ENCODE measurements at places on chromosomes 16 and 17.
A peak's percentile ranks its signal among the peaks of the same experiment; 100 is the strongest.

DNA sequence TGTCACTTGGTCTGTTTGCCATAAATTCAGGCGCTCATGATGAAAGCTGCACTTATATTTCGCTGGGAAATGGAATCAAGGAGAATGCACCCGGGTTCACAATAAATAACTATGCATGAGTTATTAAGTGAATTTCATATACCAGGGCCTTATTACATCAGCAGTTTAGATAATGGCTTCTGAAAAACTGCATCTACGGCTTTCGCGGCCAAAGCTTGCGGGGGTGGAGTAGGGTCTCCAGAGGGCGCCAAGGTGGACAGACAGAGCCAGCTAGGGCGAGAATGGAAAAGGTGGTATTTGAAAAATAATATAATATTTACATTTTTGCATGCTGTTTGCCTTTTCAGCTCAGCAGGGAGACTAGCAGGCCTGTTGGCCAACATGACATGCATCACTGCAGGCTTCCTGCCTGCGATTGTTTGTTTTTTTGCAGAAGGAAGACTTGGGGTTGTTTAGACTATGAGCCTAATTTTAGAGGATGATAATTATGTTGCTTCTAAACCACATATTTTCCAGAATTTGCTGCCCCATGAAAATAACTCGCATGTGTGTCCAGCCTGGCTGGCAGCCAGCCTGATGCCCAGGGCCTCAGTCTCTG lies 173.8 kb upstream of the IRX3 start:
- DNase-seq = no peak

DNA sequence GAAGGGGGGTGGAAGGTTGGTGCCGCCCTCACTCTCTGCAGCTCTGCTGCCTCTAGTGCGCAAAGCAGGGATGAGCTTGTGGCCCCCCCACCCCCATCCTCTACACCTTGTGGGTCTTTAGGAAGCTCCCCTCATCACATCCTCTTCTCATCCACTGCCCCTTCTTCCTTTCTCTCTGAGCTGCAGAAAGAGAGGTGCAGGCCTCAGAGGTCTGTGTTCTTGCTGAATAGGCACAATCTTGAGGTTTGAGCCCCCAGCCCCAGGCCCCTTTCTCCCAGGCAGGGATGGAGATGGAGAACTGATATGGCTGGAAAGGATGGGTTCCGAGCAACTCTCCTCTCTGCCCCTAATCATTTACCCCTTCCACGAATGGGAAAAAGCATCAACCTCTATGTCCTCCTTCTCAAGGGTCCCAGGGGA lies 2.6 kb downstream of the CACNA1G start:
- DNase-seq = no peak

DNA sequence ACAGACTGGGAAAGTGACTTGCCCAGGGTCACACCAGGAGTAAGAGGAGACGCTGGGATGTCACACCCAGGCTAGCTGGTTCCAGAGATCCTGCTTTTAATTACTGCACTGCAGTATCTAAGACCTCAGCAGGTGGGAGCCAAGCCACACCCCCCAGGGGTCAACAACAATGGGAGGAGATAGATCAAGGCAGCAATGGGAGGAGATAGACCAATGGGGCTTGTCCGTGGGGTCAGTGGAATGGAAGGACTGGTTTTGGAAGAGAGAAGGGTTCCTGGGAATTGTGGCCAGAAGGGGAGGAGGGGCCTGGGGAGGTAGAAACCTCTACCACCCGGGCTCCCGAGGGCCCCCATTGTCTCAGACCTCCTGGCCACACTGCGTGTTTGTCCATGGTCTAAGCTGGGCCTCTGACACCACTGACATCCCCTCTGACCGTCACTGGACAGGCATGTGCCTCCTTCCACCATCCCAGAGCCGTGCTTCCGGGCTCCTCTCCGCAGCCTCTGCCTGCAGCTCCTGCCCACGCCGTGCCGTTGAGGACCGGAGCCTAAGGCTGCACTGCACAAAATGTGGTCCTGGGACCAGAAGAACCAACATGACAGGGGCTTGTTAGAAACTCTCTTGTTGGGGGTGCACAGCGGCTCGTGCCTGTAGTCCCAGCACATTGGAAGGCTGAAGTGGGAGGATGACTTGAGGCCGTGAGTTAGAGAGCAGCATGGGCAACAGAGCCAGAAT lies 69.8 kb upstream of the RPH3AL start:
- no peak for DNase-seq

GRCh38 chr17:16434662-16435061 lies 19.3 kb downstream of the TRPV2 start:
- no peak for DNase-seq

DNA sequence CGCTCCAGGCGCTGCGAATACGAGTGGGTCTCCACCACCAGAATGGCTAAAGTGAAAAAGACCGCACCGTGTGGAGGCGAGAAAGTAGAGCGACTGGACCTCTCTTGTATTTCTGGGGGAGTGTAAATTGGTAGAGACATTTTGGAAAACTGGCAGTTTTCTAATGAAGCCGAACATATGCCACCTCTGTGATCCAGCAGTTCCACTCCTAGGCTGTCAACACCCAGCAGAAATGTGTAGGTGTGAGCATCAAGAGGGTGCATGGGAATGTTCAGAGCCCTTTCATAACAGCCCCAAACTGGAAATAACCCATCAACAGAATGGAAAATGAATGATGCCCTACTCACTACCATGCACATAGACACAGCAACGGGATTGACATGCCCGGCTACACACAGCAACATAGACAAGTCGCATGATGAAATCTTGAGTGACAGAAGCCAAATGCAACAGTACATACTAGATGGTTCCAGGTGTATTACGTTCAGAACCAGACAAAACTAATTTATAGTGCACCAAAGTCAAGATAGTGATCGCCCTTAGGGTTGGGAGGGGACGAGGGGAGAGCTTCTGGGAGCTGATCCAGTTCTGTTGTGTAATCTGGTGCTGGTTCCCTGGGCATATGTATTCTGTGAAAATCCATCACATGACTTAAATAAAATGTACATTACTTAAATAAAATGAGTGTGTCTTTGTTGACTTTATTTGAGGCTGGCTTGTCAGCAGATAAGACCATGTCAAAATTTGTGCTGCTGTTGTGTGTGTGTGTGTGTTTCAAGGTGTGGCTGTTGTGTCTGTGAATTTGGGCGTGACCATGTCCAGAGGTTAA lies 877 bp upstream of the BCL7C start:
- no peak for DNase-seq

DNA sequence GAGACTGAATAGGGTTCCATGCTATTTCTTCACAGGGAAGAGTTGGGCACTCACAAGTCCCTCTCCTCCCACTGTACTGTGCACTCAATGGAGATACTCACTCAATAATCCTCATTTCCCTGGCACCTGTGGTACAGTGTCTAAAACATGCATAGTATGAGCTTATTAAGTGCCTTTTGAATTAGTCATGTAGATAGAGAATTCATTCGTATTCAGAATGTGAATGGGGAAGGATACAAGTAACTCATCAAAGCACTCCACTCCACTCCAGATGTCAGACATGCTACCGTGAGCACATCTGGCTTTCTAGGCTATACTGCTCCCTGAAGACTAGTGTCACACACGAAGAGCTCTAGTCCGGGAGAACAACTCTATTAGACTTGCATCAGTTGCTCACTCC lies 6.3 kb downstream of the C17orf75 start:
- DNase-seq = no peak

GRCh38 chr17:38742411-38743308 lies 5.5 kb downstream of the PCGF2 start:
- DNase-seq = peak; percentile 81

GRCh38 chr17:43363181-43363925 lies 35.4 kb upstream of the ARL4D start:
- DNase-seq = no peak

GRCh38 chr17:79413611-79414010 lies 197.2 kb downstream of the RBFOX3 start:
- peak; percentile 26 for DNase-seq

DNA sequence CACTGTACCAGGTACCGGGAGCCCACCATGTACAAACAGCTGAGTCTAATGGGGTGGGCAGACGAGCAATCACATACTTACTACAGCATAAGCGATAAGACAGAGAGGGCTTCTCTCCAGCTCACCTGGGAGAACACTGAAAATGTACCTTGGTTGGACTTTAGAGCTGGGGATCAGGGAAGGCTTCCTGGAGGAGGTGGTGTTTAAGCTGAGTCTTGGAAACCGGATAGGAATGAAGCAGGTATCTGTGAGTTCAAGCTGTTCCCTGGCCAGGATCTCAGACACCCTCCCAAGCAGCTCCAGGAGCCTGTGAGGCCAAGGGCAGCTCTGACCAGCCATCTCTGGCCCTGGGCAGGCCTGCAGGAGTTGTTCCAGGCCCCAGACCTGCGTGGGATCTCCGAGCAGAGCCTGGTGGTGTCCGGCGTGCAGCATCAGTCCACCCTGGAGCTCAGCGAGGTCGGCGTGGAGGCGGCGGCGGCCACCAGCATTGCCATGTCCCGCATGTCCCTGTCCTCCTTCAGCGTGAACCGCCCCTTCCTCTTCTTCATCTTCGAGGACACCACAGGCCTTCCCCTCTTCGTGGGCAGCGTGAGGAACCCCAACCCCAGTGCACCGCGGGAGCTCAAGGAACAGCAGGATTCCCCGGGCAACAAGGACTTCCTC lies 8.0 kb upstream of the SERPINF1 start:
- DNase-seq = no peak

DNA sequence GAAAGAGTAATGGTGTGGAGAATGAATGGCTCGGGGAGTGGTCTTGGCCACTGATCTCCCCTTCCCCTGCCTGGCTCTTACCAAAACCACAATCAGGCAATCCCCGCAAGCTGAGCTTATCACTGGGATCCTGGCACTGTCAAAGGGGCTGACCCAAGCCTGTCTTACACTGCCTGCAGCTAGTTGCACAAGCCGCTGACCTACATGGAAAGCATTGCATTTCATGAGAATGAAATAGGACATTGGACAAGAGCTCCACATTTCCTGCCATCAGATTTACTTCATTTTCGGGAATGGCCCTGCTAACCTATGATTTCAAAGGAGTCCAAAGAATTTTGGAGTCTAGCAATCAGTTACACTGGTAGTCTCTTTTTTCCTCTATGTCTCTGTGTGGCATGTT lies 146.4 kb downstream of the PCTP start:
- DNase-seq = no peak

DNA sequence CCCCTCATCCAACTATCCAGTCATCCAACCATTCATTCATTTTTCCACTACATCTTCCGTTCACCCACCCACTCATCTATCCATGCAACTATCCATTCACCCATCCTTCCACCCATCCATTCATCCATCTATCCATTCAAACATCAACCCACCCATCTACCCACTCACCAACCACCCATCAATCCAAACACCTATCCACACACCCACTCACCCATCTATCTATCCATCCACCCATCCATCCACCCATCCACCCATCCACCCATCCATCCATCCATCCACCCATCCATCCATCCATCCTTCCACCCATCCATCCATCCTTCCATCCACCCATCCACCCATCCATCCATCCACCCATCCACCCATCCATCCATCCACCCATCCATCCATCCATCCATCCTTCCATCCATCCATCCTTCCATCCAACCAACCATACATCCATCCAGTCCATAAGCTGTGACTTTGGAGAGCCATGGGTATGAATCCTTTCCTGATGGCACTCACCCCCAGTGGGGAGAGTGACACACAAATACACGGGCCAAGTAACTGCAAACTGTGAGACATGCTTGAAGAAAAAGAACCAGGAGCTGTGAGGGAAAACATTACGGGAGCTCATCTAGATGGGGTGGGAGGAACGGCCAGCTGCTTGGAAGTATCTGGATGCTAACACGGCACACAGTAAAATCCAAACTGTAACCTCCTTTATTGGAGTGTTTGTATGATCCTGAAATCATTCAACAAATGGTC lies 100.0 kb upstream of the TNRC6C start:
- DNase-seq = no peak

GRCh38 chr17:5510771-5511170 lies 24.4 kb downstream of the MIS12 start:
- DNase-seq = no peak

DNA sequence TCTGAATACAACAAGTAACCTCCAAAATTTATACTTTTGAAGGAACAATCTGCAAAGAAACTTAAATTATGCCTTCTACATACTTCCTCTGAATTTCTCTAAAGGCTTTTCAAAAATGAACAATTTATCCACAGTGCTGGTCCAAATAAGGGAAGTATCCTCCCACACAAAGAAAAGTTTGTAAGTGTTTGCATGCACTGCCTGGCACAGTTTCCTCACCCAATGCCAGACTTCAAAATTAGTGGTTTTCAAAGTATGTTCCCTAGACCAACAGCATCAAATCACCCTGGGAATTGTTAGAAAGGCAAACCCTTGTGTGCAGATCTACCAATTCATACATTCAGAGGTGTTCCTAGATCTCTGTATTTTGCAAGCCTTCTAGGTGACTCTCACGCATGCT lies 82.5 kb downstream of the PCTP start:
- DNase-seq = no peak

DNA sequence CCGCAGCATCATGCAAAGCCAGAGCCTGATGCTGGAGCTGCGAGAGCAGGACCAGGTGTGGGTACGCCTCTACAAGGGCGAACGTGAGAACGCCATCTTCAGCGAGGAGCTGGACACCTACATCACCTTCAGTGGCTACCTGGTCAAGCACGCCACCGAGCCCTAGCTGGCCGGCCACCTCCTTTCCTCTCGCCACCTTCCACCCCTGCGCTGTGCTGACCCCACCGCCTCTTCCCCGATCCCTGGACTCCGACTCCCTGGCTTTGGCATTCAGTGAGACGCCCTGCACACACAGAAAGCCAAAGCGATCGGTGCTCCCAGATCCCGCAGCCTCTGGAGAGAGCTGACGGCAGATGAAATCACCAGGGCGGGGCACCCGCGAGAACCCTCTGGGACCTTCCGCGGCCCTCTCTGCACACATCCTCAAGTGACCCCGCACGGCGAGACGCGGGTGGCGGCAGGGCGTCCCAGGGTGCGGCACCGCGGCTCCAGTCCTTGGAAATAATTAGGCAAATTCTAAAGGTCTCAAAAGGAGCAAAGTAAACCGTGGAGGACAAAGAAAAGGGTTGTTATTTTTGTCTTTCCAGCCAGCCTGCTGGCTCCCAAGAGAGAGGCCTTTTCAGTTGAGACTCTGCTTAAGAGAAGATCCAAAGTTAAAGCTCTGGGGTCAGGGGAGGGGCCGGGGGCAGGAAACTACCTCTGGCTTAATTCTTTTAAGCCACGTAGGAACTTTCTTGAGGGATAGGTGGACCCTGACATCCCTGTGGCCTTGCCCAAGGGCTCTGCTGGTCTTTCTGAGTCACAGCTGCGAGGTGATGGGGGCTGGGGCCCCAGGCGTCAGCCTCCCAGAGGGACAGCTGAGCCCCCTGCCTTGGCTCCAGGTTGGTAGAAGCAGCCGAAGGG lies 24.2 kb downstream of the C1QTNF1 start:
- DNase-seq = no peak

GRCh38 chr17:73285603-73285908 lies 23.9 kb upstream of the CPSF4L start:
- no peak for DNase-seq

Data from DMS153 (cell line).